ENCODE measurements at places on chromosomes 13 and 19.

- DNase-seq: no peak
These were observed 1.3 kb downstream of the RFX1 start for GRCh38 chr19:14004619-14005348.

DNA sequence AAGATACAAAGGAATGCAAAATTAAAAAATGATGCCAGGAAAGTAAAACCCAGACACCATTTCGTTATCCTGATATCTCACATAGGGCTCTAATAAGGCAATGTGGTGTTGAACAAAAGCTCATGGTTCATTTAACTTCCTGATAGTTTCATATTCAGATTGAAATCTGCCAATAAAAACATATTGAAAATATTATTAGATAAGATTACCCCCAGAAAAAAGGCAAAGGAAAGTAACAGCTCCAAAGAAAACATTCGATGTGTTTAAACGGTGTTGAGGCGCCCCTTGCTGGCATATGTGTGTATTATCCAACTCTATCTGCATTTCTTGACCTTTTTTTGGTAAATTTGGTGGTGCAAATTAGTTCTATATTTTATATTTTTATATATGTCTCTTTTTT, 75.9 kb downstream of the ESD start:
- peak; percentile 39 for DNase-seq

GRCh38 chr13:27039171-27039701, 132.4 kb downstream of the USP12 start:
- no peak for DNase-seq

- no peak for DNase-seq
These were observed 261.4 kb upstream of the RXFP2 start for GRCh38 chr13:31477961-31478360.

GRCh38 chr19:19443902-19444680, 38.6 kb downstream of the GATAD2A start:
- DNase-seq: no peak

DNA sequence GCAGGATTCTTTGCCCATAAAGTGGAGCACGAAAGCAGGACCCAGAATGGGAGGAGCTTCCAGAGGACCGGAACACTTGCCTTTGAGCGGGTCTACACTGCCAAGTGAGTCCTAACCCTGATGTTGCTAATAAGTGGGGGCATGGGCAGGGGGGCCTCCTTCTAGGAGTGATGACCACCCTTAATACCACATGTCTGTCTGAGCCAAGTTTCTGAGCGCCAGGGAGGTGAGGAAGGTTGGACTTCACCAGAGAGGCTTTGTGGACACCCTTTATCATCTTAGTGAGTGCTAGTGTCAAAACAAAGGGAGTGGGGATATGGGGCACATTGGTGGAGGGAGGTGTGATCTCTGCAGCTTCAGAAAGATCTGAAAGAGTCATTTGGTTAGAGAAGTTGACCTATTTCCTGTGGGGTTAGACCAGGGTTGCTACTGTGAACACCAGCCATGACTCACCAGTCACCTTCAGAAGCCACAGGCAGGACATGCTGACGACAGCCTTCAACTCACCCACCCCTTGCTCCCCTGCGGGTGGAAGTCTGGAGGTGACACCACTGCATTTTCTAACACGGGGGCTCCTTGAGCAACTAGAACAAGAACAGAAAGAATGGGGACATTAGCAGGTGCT, 8.8 kb downstream of the ALOX5AP start:
- DNase-seq: no peak

DNA sequence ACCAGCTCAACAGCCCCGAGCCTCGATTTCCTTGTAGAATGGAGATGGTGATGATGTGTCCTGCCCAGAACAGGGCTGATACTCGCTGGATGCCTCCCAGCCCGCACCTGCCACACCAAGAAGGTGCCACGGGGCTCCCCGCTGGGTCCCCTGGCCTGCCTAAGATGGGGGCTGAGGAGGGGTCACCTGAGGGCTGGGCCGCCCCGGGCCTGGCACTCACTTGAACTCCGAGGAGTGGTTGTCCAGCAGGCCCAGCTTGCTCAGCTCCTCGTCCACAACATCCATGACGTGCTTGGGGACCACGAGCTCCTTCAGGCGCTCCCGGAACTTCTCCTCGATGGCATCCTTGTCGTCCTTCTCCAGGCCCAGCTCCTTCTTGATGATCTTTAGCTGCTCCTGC, 14.4 kb downstream of the LONP1 start:
- DNase-seq: no peak

DNA sequence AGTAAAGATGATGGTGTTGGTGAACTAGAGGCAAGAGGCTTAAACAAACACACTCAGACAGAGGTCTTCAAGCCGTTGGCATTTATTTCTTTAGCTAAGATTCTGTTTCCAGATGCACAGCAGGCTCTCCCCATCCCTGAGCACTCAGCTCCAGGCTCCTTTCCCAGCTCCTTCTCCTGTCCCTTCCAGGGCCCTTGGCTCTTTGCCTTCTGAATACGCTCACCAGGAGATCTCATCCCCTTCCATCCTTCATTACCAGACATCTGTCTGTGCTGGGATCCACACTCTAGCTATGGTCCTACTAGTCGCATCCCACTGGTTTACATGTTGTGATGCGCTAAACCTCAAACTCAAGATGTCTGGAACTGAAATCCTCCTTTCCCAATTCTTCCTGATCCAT, 25.3 kb upstream of the DOCK9 start:
- no peak for DNase-seq

DNA sequence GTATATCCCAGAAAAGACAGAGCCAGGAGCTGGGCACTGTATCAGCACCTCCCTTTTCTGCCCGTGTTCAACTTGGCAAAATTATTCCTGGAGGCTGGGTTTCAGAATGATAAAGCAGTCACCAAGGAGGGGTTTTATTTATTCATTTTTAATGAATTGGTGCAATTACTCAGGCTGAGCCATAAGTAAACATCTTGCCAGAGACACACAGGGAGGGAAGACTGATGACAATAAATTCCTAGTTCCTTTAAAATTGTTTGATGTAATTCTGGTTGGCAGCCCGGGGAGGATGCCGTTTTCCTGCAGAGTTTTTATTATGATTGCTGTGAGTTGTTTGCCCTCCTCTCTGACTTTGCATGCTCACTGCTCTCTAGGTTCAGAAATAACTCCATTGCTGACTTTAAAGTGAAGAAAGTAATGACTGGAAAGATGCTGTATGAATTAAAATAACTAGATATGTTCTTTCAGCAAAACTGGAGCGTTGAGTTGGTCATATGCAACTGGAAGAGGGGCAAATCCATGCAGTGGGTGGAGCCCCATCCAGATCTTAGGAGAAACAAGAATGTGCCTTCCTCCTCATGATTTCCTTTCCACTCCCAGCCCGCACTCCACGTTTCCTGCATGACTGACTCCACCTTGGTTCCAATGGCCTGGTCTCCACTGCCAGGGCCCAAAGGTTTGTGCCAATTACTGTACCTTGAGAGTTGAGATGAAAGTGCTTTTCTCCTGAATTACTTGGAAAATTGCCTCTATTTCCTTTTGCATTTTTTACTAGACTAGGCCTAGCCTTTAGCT, 182.1 kb downstream of the RFC3 start:
- no peak for DNase-seq

GRCh38 chr13:40667622-40667978, 1.2 kb upstream of the FOXO1 start:
- DNase-seq: no peak

GRCh38 chr19:15452111-15453047, 2.6 kb upstream of the WIZ start:
- peak; percentile 98 for DNase-seq

- DNase-seq: no peak
These were observed 603 bp upstream of the ZNF132 start for GRCh38 chr19:58440556-58440955.

DNA sequence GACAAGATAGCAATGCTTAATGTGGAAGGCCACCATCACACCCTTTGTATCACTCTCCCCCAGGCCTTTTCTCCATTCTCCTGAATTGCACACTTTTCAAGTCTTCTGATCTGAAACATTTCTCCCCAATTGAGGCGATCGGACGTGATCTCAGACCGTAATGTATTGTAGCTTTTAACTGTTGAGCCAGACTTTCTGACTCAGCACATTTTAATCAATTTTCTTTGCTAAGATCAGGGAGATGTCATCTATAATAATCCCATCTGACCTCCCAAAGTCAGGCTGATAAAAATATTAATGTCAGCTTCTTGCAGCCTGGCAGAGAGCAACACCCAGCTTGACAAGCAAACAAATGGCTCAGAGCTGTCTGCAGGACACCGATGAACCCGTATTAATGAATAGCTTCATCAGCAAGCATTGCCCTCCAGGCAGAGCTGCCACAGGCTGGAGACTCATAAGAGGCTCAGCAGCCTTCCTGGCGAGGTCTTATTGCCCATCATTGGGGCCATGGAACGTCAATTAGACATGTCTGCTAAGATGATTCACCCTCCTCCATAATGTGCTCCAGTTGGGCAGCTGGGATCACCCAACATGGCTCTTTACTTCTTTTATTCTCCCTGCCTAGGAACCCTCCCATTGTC, 60.2 kb upstream of the UQCRFS1 start:
- DNase-seq: no peak

DNA sequence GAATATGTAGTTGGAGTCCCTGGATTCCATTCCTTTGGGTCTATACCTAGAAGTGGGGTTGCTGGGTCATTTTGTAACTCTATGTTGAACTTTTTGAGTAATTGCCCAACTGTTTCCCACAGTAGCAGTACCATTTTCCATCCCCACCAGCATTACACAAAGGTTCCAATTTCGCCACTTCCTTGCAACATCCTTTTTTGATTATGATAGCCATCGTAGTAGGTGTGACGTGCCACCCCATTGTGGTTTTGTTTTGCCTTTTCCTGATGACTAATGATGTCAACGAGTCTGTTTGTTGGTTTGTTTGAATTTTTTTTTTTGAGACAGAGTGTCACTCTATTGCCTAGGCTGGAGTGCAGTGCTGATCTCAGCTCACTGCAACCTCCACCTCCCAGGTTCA, 3.3 kb upstream of the PEX11G start:
- DNase-seq: no peak

DNA sequence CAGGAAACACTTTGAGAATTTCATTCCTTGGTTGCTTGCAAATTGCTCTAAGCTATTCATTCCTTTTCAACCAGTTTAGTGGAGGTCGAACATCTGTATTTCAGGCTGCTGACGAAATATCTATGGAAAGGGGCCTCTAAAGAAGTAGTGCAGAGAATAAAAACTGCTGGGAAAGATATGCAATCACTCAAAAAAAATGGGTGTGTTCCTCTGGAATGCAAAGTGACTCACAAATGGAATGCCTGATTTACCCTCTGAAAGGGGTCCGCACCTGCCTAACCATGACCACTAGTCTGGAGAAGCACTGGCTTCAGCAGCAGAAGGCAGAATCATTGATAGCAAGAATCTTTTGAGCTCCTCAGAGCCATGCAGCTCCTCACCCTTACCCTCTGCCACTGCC, 129.4 kb downstream of the PCDH9 start:
- no peak for DNase-seq

GRCh38 chr13:45184693-45185092, 16.2 kb downstream of the KCTD4 start:
- no peak for DNase-seq

DNA sequence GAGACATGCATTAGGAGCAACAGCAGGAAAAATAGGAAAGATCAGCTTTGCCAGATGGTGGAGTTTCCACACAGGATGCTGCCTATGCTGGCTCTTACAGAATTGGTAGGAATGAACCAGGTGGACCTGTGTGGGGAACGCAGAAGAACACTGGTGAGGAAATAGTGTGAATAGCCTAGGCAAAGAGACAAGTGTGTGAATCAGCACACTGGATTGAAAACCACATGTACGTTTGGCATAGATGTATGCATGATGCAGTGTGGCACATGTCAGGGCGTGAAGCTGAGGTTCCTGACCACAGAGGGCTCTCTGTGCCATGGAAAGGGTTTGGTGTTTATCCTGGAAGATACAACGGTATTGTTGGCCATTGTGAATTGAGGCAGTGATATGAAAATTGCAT, 156.5 kb upstream of the SLC10A2 start:
- no peak for DNase-seq

GRCh38 chr13:51267622-51268021, 45.4 kb downstream of the FAM124A start:
- no peak for DNase-seq

DNA sequence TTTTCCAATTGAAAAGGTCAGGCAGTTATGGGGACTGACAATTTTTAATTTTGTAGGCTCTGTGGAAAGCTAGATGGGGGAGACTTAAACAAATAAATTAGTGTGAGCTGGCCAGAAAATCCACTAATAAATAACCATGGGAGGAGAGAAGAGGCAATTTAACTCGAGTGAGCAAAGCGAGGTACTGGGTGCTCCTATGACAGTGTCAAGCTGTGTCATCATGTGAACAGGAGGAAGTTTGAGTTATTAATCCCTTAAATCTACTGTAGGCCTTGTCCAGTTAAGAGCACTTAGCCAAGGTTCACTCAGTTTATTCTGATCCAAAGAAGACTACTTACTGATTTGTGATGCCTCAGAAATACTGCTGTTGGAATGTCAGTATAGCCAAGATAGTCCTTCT, 122.8 kb downstream of the OXGR1 start:
- DNase-seq: no peak

- DNase-seq: peak; percentile 28
These were observed 740 bp downstream of the WDFY2 start for GRCh38 chr13:51584731-51585672.

- DNase-seq: peak; percentile 45
These were observed 36.2 kb upstream of the GARRE1 start for GRCh38 chr19:34217952-34218817.

- no peak for DNase-seq
These were observed 460.0 kb downstream of the FOXO1 start for GRCh38 chr13:40206241-40207000.

DNA sequence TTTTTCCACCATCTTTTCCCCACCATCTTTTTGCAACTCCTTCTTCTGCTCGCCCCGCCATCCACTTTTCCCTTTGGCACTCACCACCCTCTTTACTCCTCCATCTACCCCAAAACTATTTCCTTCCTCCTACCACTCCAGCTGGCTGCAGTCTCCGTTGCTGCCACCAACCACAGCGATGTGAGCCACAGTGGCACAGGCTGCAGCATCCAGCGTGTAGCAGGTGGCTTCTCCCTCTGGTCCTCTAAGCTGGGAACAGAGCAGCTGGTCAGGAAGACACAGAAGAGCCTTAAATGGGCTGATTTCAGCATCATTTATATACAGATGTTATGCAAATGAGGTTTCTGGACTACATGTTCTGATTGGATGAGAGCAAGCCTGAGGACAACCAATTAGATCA, 144.5 kb downstream of the TNFRSF19 start:
- DNase-seq: no peak

- no peak for DNase-seq
These were observed 10.7 kb downstream of the CARM1 start for GRCh38 chr19:10882108-10882457.

DNA sequence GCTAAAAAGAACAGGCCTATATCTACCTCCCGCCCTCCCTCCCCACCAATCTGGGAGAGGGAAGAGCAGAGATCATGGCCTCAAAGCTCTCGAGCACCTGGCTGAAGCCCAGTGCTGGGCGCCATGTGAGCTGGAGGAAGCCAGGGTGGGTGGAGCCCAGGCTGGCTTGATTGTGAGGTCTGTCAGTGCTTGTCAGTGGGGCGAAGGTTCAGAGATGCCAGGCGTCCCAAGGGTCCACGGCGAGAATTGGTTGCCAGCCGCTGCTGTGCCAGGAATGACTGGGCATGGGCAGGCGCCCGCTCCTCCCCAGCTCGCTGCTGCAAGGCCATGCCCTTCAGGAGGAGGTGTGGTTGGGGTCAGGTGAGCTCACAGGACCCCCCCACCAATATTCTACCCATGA, 11.5 kb downstream of the BEST2 start:
- no peak for DNase-seq

- no peak for DNase-seq
These were observed 47.4 kb upstream of the SERPINE3 start for GRCh38 chr13:51292000-51292565.
